ENCODE measurements at places on chromosomes 1 and 21.

- DNase-seq, result no peak
Observed at GRCh38 chr1:53132176-53132575, 10.3 kb downstream of the SLC1A7 start.

GRCh38 chr1:116766616-116767469 lies 12.6 kb downstream of the CD2 start:
- peak; percentile 64 for DNase-seq

- no peak for DNase-seq
Observed at GRCh38 chr1:39344394-39345154, 140.1 kb downstream of the MACF1 start.

DNA sequence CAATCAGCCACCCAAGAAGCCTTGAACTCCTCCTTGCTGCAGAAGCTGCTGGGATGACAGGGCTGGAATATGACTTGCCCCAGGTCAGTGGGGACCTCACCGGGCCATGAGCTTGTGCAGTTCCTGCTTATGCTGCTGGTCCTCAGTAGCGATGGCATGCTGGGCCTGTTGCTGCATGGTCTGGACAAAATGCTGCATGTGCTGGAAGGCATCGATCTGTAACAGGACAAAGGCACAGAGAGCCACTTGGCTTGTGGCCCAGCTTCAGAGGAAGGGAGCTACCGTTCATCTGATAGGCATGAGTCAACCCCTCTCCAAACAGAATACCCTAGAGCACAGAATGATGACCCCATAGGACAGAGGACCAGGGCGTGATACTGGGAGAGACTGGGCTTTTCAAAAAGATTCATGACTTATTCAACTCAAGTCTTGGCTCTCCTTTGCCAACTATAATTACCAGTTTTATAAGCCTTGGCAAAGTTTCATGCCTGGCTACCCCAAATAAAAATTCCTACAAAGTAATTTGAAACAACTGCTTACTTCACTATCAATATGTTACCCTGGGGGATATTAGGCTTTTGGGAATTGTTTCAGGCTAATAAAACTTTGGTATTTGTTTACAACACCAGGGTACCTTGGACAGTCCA lies 34.7 kb upstream of the EXOSC10 start:
- no peak for DNase-seq

GRCh38 chr1:52189898-52190480 lies 48.1 kb downstream of the ZFYVE9 start:
- DNase-seq, result no peak

DNA sequence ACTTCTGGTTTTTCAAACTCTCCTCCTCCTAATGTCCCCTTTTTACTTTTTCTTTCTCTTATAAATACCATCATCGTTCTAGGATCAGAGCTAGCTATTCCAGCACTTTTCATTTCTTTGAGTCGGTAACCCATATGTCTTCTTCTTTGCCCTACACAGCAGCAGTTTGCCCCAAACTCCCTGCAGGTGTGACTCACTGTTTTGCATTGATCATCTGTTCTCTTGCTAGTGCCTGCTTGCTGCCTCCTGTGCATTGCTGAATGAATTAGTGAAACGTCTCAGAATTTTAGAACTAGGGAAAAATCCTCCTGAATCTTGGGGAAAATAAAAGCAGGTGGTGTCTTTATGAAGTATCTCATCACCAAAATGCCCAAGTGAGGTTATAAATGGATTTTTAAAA lies 21.7 kb downstream of the KCNK2 start:
- no peak for DNase-seq

DNA sequence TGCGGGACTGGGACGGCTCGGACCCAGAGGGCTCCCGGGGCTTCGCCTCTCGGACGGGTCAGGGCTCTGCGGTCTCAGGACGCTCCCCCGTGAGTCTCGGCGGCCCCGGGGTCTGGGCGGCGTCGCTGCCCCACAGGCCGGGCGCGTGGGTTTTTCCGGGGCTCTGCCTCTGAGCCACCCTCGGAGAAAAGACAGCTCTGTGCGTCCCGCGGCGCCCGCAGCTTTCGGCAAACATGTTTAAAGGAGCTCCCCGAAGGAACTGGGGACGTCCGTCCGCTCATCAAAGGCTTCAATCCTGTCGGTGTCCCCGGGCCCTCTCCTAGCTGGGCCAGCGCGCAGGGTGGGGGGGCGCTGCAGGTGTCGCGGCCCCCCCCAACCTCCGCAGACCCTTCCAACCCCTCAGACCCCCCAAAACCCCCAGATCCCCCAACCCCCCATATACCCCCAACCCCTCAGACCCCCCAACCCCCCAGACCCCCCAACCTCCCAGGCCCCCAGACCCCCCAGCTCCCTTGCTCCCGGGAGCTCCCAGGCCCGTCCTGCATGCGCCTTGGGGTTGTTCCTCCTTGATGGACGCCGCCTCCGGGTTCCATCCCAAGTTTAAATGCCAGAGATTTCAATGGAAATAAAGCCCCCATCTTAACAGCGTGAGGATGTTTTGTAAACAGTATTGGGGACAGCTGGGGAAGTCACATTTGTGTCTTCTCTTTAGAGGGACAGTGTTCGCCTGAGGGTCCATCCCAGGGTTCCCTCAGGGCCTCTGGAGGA lies 996 bp upstream of the C1orf159 start:
- no peak for DNase-seq

DNA sequence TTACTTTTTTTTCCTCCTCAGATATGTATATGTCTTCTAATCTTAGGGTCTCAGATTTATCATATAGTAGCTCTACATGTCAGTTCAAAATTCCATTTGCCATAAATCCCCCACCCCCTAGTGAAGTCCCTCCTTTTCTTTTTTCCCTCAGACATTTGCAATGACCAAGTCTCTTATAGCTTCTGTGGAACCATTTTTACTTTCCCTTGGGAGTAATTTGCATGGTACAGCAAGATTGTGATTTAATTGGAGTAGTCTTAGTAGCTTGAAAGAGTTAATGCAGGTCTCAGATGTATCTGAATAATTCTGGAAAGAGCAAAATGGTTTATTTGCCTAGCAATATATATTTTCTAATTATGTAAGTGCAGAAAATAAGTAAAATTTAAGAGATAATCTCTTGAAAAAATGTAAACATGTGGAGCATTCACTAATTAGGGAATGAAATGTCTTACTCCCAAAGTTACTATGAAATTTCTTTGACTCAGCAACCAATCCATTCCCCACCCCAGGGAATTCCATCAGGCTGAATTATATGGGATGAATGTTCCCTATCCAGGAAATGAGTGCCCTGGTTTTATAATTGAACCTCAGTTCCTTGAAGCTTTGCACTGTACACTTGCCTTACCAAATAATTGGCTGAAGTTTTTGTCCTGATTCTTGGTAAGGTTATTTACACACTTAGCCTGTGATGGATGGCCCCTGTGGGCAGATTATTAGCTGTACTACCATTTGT lies 267.0 kb downstream of the DNM3 start:
- peak; percentile 70 for DNase-seq

DNA sequence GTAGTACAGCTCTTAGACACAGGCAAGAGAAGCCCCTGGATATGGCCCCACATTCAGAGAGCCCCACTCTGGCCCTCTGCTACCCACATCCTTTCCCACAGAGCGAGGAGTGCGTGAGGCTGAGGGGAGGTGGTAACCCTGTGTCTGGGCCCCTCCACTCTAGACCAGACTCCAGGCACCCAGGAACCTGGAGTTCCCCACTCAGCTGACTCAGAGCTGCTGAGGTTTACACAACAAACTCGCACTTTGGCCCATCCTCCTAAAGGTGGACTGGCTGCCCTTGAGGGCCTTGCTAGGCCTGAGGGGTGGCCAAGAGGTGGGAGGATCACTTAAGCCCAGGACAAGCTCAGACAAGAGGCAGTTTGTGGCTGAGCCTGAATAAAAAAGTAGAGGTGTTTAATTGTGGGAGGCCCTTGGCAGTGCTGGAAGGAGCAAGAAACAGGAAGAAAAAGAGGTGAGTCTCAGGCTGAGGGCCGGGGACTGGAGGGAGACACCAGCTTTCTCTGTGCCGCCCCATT lies 10.7 kb downstream of the MR1 start:
- no peak for DNase-seq

GRCh38 chr1:248828845-248829244 lies 3.1 kb upstream of the SH3BP5L start:
- DNase-seq, result peak; percentile 38

- no peak for DNase-seq
Observed at GRCh38 chr1:95731466-95731865, 497.5 kb downstream of the RWDD3 start.

DNA sequence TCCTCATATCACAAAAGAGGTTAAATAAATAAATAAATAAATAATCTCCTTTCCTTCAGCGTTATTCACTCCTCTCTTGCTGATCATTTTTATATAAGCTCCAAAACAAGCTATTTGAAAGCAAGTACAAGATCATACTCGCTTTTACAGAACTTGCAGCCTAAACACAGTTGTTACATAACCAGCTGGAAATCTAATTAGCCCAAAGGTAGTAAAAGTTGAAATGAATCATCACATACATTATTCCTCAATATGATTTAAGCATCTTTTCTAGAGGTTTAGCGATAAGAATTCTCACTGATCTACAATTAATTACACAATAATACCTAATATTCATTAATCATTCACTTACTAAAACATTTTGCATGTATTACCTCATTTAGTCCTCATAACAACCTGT lies 160.2 kb downstream of the COP1 start:
- no peak for DNase-seq

DNA sequence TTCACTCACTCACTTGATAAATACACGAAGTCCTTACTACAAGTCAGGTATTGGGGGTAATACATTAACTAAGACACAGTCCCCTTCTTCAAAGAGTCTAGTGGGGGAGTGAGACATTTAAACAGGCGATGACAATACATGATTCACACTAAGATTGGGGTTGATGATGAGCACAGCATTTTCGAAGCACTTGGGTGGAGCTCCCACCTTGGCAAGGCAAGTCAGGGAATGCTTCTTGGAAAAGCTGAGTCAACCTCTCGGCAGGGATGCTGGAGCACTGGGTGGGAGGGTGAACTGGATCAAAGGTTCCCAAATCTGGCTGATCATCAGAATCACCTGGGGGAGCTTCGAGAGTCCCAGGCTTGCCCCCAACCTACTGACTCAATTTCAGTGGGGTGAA lies 57.9 kb upstream of the ENAH start:
- DNase-seq, result peak; percentile 69

DNA sequence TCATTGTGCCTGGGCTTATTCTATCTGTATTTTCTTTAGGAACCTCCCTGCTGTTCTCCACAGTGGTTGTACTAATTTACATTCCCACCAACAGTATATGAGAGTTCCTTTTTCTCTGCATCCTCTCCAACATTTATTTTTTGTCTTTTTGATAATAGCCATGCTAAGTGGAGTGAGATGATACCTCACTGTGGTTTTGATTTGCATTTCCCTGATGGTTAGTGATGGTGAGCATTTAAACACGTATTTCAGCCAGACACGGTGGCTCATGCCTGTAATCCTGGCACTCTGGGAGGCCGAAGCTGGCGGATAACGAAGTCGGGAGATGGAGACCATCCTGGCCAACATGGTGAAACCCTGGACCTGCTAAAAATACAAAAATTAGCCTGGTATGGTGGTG lies 57.9 kb downstream of the SLAMF6 start:
- DNase-seq, result peak; percentile 10

GRCh38 chr21:39628385-39628784 lies 15.6 kb downstream of the B3GALT5 start:
- DNase-seq, result no peak

GRCh38 chr1:41652384-41653265 lies 168.1 kb upstream of the EDN2 start:
- DNase-seq, result no peak

DNA sequence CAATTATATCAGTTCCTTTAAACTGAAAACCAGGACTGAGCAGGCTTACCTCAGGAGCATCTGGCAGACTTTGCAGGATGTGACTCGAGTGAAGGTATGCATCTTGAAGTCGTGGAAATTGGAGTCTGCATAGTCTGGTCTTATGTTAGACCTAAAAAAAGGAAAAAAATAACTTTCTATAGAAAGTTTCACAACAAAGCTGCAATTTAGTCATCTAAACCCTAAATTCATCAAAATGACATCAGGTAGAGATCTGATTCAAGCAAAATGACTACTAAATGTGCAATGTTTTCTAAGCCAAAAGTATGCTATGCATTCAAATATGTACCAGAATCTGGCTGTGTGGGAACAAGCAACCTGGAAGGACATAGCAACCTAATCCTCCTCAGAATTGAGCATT lies 260.1 kb downstream of the VAV3 start:
- peak; percentile 29 for DNase-seq

- DNase-seq, result no peak
Observed at GRCh38 chr1:162300057-162300917, 76.4 kb downstream of the SPATA46 start.

GRCh38 chr1:200909757-200910239 lies 15.1 kb downstream of the INAVA start:
- no peak for DNase-seq

GRCh38 chr1:182217967-182218366 lies 156.5 kb upstream of the ZNF648 start:
- no peak for DNase-seq

DNA sequence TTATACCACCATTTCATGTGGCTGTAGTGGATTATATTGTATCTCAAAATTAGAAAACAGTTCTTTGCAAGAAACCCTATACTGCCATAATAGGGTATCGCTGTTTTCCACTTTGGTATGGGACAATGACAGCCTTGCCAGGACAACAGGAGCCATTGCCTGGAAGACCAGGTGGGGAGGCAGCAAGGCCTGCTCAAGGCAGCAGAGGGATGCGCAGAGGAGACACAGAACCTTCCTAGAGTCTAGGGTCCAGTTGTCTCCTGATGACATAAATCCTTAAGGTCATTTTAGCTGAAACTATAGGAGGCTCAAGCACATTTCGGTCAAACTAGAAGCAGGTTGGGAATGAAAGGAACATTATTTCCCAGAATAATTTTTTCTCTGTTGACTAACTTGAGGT lies 27.6 kb downstream of the IFNGR2 start:
- no peak for DNase-seq

DNA sequence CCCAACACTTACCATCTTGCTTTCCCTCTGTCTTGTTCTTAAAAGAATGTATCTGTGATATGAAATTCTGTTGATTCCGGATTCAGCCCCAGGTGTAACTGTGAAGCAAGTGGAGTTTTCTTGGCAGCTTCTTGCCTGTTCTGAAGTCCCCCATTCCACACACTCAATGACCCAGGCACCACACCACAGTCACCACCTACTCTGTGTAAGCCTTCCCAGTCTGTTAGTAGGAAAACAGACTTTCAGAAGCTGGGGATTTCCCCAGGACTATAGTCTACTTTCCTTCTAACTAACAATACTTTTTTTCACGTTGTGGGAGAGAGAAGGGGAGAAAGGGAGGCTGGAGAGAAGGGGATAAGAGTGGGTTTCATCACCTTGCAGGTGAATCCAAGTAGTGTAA lies 299.1 kb upstream of the PROX1 start:
- no peak for DNase-seq

GRCh38 chr1:168917796-168918195 lies 188.7 kb upstream of the ATP1B1 start:
- DNase-seq, result no peak

DNA sequence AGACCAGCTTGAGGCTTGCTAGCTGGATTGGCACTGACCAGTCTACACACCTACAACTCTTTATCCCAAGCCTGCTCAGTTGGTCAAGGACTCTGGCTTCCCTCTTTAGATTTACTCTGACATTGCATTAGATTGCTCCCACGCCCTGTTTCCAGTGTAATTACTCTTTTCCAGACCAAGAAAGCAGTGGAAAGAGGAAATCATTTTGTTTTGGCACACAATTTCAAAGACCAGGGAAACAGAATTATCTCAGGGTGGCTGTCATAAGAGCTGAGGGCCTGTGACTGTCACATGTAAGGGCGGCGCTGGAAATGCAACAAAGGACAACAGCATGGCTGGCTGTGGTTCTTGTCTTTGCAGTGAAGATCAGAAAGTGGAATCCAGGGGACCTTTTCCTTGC lies 302.7 kb downstream of the HHAT start:
- no peak for DNase-seq

All from fibroblast of skin of scalp (primary cell).